ENCODE measurements at places on chromosomes 12 and 14.

- DNase-seq = peak; percentile 89
Measured at GRCh38 chr14:103518422-103519042, 4.1 kb downstream of the CKB start.

- DNase-seq = no peak
Measured at GRCh38 chr12:131850856-131851559, 22.8 kb downstream of the MMP17 start.

- no peak for DNase-seq
Measured at GRCh38 chr14:75344411-75344810, 65.8 kb downstream of the FOS start.

DNA sequence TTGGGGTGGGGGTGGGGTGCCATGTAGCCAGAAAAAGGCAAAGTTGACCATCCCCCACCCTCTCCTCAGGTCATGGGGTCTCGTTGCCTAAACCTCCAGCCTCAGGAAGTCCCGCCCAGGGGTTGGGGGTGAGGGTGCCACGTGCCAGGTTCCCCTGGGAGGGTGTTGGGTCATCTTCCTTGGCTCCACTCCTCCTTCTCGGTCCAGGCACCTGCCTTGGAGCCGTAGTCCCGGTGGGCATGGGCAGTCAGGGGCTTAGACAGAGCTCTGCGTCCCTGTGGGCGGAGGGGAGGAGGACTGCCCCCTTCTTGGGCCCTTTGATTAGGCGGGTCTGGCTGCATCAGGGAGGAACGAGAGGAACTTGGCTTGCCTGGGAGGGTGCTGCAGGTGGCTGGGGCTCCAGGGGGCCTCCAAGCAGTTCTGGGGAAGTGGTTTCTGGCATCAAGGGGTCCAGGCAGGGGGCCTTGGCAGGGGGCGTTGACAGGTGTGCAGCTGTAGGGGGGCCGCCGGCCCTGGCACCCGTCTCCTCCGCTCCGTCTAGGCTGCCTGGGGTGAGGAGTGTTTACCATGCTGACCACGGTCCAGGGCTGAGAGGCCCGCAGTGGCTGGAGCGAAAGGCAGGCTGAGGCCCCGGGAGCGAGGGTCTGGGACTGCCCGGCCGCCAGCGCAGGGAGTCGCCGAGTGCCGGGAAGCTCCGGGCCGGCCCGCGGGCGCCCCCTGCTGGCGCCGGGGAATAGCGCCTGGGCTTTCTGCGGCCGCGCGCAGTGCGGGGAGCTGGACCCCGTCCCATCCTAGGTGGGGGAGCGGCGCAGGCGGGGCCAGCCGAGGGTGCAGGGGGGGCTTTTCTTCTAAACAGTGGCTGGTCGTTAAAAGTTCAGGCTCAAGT, 7.9 kb downstream of the SETD1B start:
- peak; percentile 94 for DNase-seq

DNA sequence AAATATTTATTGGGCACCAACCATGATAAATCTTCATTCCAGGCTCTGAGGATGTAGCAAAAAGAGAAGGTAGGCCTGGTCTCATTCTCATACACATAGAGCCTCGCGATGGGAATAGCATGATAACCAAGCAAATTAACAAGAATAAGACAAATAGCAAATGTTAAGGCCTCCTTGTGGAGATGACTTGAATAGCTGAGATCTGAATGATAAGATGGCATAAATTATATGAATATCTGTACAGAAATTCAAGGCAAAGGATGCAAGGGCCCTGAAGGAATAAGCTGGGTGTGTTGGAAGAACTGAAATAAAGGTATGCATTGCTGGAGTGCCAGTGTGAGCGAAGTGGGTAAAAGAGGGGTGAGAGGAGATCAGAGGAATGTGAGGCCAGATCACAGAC, 114.8 kb downstream of the ALX1 start:
- DNase-seq = no peak
